ENCODE measurements at places on chromosomes 3 and 15.

- DNase-seq, result no peak
Measured at GRCh38 chr15:101526021-101526420, 36.5 kb upstream of the PCSK6 start.

- DNase-seq, result no peak
Measured at GRCh38 chr15:56001471-56002078, 8.2 kb upstream of the NEDD4 start.

GRCh38 chr15:27679731-27680471 is 419.2 kb downstream of the OCA2 start:
- DNase-seq, result no peak

GRCh38 chr15:79615754-79616153 is 183.6 kb downstream of the MINAR1 start:
- DNase-seq, result no peak

DNA sequence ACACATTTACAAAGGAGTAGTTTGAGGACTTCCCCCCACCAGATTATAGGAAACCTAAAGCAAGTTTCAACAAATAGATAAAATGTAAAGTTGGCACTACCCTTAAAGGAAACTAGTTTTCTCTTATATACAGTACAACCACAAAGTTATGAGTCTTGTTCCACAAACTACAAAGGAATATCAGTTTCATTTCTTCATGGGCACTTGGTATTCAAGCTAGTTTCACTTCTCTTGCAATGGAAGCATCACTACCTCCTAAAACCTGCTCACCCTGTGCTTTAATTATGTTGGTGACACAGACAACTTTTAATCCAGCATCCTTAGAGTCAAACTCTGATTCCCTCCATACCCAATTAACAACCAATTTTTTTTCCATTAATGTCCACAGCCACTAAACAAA is 707.0 kb downstream of the ROBO2 start:
- DNase-seq, result no peak

GRCh38 chr3:25169151-25169550 is 258.9 kb upstream of the RARB start:
- DNase-seq, result no peak

DNA sequence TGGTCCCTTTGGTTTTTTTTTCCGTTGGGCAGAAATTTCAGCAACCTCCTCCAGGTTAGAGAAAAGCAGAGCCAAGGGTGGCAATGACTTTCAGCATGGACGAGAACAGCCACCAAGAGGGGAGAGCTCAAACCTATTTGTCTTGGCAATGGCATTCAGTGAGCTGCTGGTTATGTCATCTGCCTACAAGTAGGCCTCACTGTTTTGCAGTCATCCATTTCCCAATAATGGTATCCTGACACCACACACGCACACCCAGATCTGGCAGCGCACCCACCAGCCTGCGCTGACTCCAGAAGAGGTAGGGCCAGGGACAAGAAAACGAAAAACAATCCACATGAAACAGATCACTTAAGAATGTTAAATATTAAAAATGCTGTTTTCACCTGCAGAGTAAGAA is 92.3 kb downstream of the MAGI1 start:
- DNase-seq, result peak; percentile 46

- DNase-seq, result no peak
Measured at GRCh38 chr3:72924055-72924454, 36.2 kb downstream of the GXYLT2 start.

DNA sequence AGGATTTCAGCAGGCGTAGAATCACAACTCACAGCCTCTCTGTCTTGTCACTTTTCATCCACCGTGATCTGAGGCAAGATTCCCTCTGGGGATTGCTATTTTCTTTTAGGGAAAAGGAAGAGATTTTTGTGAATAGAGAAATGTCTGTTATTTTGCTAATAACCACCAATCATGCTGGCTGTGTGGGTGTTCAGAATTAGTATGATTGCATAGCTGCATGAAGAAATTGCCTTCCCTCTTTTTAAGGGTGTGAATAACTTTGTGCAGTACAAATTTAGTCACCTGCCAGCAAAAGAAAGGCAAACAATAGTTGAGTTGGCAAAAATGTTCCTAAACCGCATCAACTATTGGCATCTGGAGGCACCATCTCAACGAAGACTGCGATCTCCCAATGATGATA is 60.8 kb downstream of the KAT2B start:
- DNase-seq, result no peak

GRCh38 chr3:8482960-8483665 is 18.5 kb upstream of the LMCD1 start:
- DNase-seq, result peak; percentile 96

GRCh38 chr15:53511175-53511574 is 248.3 kb downstream of the WDR72 start:
- DNase-seq, result no peak

- DNase-seq, result no peak
Measured at GRCh38 chr3:123720638-123721037, 135.8 kb upstream of the HACD2 start.

GRCh38 chr15:42106288-42106687 is 11.9 kb upstream of the PLA2G4D start:
- no peak for DNase-seq

GRCh38 chr3:122219242-122219872 is 35.9 kb downstream of the CASR start:
- no peak for DNase-seq

DNA sequence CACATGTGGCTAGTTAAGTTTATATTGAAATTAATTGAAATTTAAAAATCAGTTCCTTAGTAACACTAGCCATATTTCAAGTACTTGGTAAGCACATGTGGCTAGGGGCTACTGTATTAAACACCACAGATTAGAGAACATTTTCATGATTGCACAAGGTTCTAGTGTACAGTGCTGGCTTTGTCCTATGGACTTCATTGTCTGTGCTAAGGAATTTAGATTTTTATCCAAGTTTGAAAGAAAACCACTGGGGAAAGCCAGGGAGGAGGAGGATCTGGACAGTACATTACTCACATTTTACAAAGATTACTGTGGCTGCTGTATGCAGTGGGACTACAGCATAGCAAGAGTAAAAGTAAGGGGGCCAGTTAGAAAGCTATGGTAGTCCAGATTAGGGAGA is 13.9 kb downstream of the STAC start:
- peak; percentile 7 for DNase-seq

DNA sequence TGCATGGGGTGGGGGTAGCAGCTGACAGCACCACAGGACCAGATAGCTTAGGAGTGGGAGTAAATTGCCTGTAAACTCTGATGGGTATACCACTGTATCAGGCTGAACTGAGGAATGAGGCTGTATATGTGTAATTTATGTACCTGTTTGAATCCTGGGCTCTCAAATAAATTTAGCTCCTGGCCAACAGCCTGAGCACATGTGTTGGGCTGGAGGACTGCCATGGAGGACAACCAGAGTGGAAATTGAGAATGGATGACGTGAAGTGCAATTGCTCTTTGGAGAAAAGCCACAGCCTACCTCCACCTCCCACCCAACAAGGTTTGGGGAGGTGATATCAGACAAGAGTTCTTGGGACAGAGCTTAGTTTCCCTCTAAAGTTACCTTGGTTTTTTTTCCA is 328.6 kb upstream of the PROK2 start:
- DNase-seq, result no peak

- DNase-seq, result peak; percentile 54
Measured at GRCh38 chr3:155078711-155079467, 1.2 kb upstream of the MME start.

GRCh38 chr3:139301654-139302053 is 42.2 kb upstream of the MRPS22 start:
- no peak for DNase-seq

- peak; percentile 22 for DNase-seq
Measured at GRCh38 chr3:39638301-39638700, 170.8 kb downstream of the MOBP start.

GRCh38 chr3:160226026-160226907 is 1.0 kb downstream of the C3orf80 start:
- DNase-seq, result no peak

DNA sequence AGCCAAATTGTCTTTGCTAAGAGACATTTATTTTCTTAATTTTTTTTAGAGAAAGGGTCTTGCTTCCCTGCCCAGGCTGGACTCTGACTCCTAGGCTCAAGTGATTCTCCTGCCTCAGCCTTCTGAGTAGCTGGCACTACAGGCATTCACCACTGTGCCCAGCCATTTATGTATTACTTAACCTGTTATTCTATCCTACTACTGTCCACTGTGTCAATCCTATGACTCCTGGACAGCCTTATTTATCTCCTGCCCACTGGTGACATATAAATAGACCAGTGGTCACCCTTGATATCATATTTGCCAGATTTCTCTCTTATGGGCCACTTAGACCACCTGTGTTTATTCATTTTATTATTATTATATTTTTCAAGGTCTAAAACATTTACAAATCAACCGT is 161.4 kb downstream of the ROBO1 start:
- no peak for DNase-seq

DNA sequence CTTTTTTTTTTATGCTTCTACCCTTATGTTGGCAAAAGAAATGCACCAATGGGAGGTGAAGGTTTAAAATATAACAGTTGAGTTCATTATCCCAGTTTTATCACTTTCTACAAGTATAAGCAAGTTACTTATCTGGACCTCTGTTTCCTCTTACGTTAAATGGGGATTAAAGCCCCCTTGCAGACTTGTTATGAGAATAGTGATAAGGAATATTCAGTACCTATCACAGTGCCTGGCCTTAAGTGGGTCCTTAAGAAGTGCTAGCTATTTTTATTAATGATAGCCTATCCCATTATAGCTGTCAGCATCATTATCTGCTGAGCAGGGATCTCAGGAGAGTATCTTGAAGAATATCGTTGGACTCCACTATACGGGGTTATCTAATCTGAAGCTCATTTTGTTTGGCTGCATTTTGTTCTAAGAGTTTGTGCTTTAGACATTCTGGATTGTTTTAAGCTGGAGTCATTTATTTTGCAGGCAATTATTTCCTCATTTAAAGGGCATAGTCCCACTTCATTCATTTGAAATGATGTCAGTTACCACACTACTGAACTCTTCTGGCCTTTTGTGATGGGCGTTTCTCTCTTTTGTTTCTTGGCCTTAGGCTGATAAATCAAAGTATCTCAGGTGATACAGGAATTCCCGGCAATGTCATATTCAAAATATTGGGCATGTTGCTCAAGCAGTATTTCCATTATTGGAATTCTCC is 28.8 kb downstream of the RAB8B start:
- DNase-seq, result peak; percentile 91

DNA sequence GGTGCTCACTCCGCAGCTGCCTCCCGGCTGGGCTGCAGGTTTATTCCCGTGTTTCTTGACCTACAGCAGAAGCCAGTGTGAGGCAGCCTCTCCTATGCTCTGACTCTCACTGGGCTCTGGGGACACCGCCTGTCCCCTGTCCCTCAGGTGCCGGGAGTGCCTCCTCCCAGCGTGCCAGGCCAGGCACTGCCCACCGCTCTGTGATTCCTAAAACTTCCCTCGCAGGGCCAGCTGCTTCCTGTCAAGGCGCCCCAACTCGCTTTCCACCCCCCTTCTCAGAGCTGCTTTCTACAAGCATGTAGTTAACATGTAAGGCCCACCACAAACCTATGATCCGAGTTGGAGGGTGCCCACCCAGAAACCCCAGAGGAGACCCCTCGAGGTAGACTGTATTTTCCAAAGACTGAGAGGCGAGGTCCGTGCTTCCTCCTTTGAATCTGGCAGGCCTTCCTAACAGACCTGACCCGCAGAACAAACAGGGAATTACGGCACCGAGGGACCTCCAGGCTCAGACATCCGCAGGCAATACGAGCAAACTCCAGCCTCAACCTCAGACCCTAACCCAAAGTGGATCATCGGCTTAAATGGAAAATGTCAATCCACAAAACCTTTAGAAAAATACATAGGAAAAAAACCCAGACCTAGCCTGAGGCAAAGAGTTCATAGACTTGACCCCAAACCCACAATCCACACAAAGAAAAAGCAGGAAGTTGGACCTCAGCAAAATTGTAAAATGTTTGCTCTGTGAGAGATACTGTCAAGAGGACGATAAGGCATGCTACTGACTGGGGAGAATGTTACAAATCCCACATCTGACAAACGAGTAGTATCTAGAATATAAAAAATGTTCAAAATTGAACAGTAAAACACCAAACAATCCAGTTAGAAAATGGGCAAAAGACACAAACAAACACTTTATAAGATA is 121.3 kb upstream of the IQSEC1 start:
- DNase-seq, result no peak
